ENCODE measurements at places on chromosomes 12 and 14.

DNA sequence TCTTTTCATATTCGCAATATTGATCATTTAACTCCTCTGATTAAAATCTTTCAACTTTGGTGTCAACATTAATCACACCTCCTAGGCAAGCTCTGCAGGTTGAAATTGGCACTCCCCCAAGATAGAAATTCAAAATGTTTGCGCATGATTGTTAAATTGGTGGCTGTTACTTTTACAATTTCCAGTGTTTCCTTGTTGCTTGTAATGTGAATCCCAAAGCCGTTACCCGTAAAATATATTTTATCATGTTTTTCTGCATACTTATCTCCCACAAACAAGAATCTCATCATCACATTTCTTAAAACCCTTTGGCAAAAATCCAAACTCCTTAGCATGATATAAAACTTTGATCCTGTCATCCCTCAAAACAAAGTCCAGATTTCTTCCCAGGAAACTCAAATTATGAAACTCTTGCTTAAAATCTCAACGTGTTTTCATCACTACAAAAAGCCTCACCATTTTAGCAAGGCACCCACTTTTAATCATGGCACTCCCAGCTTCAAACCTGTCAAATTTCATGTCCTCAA, 14.7 kb downstream of the RTL1 start:
- no peak for DNase-seq

DNA sequence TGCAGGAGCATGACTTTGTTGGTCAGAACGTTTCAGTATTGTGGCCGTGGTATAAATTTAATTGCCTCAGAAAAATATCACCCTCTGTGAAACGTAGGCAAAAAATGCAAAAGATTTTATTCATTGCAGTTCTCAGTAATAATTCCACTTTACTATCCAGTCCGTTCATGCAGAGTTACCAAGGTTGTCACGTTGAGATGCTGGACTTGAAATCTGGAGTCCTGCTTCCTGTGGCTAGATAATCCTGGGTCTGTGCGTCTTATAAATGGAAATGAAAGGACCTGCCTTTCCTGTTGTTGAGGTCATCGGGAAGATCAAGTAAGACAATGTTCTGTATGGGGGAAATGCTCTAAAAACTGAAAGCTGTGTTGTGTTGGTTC, 1.3 kb upstream of the AVPR1A start:
- no peak for DNase-seq

DNA sequence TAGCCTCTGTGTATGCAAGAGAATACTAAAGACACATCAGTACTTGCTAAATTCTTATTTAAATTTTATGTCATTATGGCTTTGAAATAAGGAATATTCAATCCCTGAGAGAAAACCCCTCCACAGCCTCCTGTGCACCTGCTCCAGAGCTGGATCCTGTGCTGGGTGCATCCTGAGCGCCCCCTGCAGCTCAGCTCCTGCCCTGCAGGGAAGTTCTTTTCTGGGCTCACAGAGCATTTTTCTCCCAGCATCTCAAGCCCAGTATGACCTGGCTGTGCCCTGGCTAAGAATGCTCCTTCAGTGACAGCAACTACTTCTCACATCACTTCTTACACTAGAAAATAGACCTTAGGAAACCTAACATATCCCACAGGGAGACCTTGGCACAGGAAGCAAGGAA, 1211.7 kb downstream of the TMEM121 start:
- no peak for DNase-seq

GRCh38 chr14:63088865-63089264, 43.6 kb upstream of the KCNH5 start:
- DNase-seq = no peak

DNA sequence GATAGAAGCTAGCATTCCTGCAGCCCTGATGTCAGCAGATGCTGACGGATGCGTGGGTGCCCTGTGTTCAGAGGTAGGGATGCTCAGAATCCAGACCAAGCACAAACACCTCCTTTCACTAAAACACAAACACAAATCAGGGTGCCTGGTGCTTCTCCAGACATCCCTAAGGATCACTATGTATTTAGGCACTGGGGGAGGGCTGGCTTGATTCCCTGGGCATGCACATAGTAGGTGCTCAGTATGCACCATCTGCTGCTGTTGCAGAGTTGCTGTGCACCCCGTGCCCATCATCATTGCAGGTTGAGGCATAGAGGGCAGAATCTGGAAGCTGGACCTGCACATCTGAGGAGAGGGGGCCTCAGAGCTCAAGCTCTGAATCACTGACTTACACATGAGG, 114.8 kb downstream of the PHETA1 start:
- DNase-seq = no peak

GRCh38 chr14:65349100-65349499, 63.4 kb upstream of the FUT8 start:
- no peak for DNase-seq
